Osteocyte (in vitro differentiated cells): ENCODE measurements at places on chromosomes 4 and X. TPM values are rescaled to one million over a fixed set of nuclear protein-coding genes. Genes with fewer than 3 reads are reported as not detected.

- peaks cover 5% of the 10 kb centered on the region for H3K4me1 ChIP-seq
- H3K4me3 ChIP-seq = peak overlapping the region; percentile 76
- H3K36me3 ChIP-seq = no peaks in the 10 kb centered on the region
- no peak overlapping the region for H3K27ac ChIP-seq
- peaks cover 72% of the 10 kb centered on the region for H3K27me3 ChIP-seq
Observed at GRCh38 chr4:121765368-121765705, 373 bp upstream of the SMIM43 start.

DNA sequence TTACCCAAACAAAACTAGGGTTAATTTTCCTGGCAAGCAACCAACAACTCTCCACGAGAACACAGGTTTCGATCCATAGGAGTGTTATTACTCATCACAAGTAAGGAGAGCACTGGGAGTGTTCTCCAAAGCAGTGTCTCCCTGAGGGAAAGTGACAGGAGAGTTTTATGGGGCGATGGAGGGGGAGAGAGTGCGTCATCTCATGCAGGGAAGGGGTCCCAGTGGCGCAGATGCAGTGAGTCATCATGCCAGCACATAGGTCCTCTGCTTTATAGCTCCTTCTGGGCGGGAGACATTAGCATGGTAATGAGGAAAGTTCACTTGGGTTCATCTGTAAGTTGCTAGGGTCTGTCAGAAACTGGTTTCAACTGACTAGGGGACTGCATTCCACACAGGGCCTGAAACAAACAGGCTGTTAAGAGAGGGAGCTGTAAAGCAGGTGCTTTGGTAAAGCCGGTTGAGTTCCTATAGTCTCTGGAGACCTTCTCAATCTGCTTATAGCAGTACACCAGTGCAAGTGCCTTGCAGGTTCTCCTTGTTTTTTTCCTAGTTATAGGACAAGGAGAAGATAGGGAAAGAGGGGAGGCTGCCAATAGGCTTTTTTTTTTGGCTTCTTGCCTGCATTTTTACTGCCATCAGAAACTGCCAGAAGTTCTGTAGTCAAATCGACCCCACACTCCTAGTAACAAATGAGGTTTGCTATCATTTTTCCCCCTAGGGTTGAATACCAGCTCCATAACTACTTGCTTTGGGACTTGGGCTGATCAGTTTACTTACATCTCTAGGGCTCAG, 12.8 kb upstream of the BOD1L1 start:
- no peak for DNase-seq
- no peak overlapping the region for H3K27ac ChIP-seq
- peaks cover 57% of the 10 kb centered on the region for H3K27me3 ChIP-seq
- H3K4me1 ChIP-seq = peaks cover 15% of the 10 kb centered on the region

DNA sequence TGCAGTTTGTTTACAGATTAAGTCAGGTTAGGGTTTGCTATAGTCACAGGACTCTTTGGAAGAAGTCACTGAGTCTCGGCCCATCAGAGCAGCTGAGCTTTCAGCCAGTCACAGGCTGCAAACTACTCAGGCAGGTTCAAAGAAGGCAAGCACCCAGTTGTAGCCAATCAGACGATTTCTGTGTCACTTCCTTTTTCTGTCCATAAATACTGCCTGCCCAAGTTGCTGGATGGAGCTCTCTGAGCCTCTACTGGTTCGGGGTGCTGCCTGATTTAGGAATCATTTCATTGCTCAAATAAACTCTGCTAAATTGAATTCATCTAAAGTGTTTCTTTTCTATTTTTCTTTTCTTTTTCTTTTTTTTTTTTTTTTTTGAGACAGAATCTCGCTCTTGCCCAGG, 7.3 kb upstream of the SH3BP2 start:
- H3K4me1 ChIP-seq = peaks cover 8% of the 10 kb centered on the region
- H3K27ac ChIP-seq = no peak overlapping the region
- H3K36me3 ChIP-seq = peaks cover 6% of the 10 kb centered on the region
- peaks cover 20% of the 10 kb centered on the region for H3K27me3 ChIP-seq
- no peak for DNase-seq
- H3K4me3 ChIP-seq = no peak overlapping the region

GRCh38 chr4:22764183-22764582, 71.4 kb downstream of the GBA3 start:
- no peaks in the 10 kb centered on the region for H3K4me1 ChIP-seq
- H3K27ac ChIP-seq = no peak overlapping the region
- no peak for DNase-seq
- H3K27me3 ChIP-seq = peaks cover 27% of the 10 kb centered on the region
- H3K36me3 ChIP-seq = no peaks in the 10 kb centered on the region
- no peak overlapping the region for H3K4me3 ChIP-seq

GRCh38 chr4:36872679-36873078, 371.9 kb upstream of the NWD2 start:
- DNase-seq = no peak
- H3K4me3 ChIP-seq = no peak overlapping the region
- no peaks in the 10 kb centered on the region for H3K4me1 ChIP-seq
- H3K27ac ChIP-seq = no peak overlapping the region
- H3K36me3 ChIP-seq = no peaks in the 10 kb centered on the region

The AMTN gene
- total RNA-seq = not detected in 2 replicates

GRCh38 chrX:129115104-129115503, 408.2 kb downstream of the SMARCA1 start:
- no peak overlapping the region for H3K4me3 ChIP-seq
- no peaks in the 10 kb centered on the region for H3K36me3 ChIP-seq
- H3K27ac ChIP-seq = no peak overlapping the region
- H3K4me1 ChIP-seq = no peaks in the 10 kb centered on the region
- DNase-seq = no peak

The CLTRN gene
- total RNA-seq = not detected in 2 replicates

The CLCN4 gene
- 2.3 and 3.7 TPM in 2 replicates for total RNA-seq

GRCh38 chrX:68748030-68748429, 80.8 kb upstream of the EFNB1 start:
- H3K27me3 ChIP-seq = no peaks in the 10 kb centered on the region
- DNase-seq = peak; percentile 64
- no peaks in the 10 kb centered on the region for H3K4me1 ChIP-seq
- no peaks in the 10 kb centered on the region for H3K36me3 ChIP-seq
- H3K27ac ChIP-seq = no peak overlapping the region

- no peaks in the 10 kb centered on the region for H3K36me3 ChIP-seq
- H3K27me3 ChIP-seq = no peaks in the 10 kb centered on the region
- no peak overlapping the region for H3K4me3 ChIP-seq
- peaks cover 3% of the 10 kb centered on the region for H3K4me1 ChIP-seq
- H3K27ac ChIP-seq = no peak overlapping the region
Observed at GRCh38 chrX:26670521-26670920, 454.6 kb downstream of the MAGEB5 start.

DNA sequence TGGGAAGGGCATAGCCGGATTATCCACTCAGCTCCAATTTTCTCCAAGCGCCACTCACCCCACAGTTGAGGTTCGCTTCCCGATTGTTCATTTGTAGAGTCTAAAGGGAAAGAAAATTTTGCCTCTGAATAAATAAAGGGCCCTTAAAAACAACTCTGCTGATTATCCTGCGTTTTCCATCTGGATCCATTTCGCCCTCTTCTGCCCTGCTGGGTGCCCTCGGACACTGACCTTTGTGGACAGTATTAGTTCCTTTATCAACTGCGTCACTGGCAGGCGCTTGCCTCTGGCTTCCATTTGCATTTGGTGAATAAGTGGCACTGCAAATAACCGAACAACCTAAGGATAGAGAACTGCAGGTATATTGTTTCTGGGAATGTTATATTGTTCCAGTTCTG, 10.1 kb downstream of the GSX2 start:
- no peak for DNase-seq
- H3K4me3 ChIP-seq = no peak overlapping the region
- H3K36me3 ChIP-seq = no peaks in the 10 kb centered on the region

The ENPEP gene
- total RNA-seq = 0.47 and 0.94 TPM in 2 replicates

The STPG2 gene
- not detected in 2 replicates for total RNA-seq

DNA sequence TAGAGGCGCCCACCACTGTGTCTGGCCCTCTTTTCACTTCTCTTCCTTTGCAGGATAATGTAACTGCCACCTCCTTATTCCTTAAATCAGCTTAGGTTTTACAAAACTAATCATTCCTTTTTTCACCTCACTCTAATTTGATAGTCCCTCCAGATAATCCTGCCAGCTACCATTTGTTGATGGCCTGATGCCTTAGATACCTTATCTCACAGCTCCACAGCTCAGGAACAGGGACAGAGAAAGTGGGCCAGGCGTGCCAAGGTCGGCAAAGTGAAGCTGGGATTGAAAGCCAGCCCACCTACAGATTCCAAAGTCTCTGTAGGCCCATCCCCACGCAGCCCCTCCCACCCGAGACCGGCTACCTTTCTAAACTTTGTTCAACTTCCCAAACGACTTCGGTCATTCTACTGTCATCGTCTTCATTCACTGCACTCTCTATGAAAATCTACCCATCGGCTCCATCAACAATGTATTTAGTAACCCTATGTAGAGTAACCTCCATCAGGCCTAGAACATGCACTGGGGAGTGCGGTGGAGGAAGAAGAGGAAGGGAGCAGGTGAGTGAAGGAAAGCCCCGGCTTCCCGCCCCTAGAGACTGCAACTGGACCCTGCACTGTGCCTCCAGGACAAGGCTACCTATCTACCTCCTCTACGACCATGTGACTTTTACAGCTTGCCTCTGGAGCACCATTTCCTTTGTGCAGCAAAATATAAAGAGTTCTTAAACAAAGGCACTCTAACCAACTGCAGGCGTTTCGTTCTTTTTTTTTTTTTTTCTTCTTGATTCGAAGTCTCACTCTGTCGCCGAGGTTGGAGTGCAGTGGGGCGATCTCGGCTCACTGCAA, 1.5 kb downstream of the CASP6 start:
- peaks cover 25% of the 10 kb centered on the region for H3K4me1 ChIP-seq
- no peak for DNase-seq
- peaks cover 10% of the 10 kb centered on the region for H3K36me3 ChIP-seq
- peak overlapping the region; percentile 95 for H3K4me3 ChIP-seq
- peak overlapping the region; percentile 96 for H3K27ac ChIP-seq

- H3K36me3 ChIP-seq = no peaks in the 10 kb centered on the region
- no peak overlapping the region for H3K27ac ChIP-seq
- H3K27me3 ChIP-seq = peaks cover 2% of the 10 kb centered on the region
- H3K4me3 ChIP-seq = no peak overlapping the region
Observed at GRCh38 chr4:149055624-149056023, 613.4 kb upstream of the NR3C2 start.

DNA sequence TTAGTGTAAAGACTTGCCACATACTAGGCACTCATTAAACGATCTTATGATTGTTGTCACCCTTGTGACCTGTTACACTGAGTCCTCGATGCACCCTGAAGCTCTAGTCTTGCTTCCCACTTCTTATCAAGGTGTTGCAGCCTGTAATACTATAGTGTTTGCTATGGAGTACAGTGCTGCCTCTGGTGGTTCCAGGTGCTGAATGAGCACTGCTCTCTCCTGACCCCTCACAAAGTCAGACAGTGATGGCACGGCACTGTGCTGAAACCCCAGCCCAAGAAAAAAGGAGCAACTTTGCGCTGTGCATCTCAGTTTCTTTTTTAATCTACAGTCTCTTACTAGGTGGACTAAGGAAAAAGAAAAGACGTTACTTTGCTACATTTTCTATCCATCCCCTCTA, 106.3 kb downstream of the GC start:
- no peak overlapping the region for H3K4me3 ChIP-seq
- DNase-seq = no peak
- no peaks in the 10 kb centered on the region for H3K36me3 ChIP-seq
- H3K4me1 ChIP-seq = peaks cover 10% of the 10 kb centered on the region
- H3K27me3 ChIP-seq = peaks cover 12% of the 10 kb centered on the region

- H3K4me3 ChIP-seq = peak overlapping the region; percentile 80
- H3K27ac ChIP-seq = peak overlapping the region; percentile 58
- no peaks in the 10 kb centered on the region for H3K27me3 ChIP-seq
- peaks cover 26% of the 10 kb centered on the region for H3K4me1 ChIP-seq
- no peaks in the 10 kb centered on the region for H3K36me3 ChIP-seq
Observed at GRCh38 chrX:46575586-46575985, 2.0 kb downstream of the CHST7 start.

DNA sequence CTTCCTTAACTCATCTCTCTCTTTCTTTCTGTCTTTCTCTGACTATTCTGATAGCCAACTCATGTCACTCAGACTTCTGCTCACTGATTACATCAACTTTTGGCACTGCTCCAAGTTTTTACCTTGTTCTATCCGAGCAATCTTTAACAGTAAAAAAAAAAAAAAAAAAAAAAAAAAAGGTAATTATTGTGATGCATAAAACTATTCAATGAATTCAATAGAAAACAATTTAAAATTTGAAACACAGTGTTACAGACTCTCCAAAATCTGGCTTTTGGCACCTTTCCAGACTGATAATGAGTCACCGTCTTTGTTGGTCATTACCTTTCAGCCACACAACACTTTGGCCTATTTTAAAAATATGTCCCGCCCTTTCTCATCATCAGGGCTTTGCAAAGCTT, 229.5 kb downstream of the GALNTL6 start:
- DNase-seq = no peak
- H3K27me3 ChIP-seq = no peaks in the 10 kb centered on the region
- no peak overlapping the region for H3K4me3 ChIP-seq
- H3K4me1 ChIP-seq = no peaks in the 10 kb centered on the region
- no peak overlapping the region for H3K27ac ChIP-seq

DNA sequence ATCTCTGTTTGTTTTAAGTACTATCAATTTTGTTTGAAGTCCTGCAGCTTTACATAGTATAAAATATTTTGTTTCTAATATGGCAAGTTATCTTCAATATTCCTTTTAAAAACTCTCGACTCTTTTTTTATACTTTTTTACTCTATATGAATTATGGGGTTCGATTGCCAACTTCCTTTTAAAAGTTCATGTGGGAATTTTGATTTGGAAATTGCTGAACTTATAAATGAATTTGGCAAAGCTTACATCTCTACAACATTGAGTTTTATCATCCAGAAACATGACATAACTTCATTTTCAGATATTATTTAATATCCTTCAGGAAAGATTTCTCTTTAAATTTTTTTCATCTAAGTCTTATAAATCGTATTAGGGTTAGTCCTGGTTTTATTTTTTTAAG, 60.8 kb downstream of the ASB9 start:
- no peak for DNase-seq
- H3K4me3 ChIP-seq = no peak overlapping the region
- no peaks in the 10 kb centered on the region for H3K4me1 ChIP-seq

GRCh38 chrX:30637874-30638815, 15.1 kb upstream of the GK start:
- H3K4me1 ChIP-seq = no peaks in the 10 kb centered on the region
- DNase-seq = no peak
- H3K36me3 ChIP-seq = no peaks in the 10 kb centered on the region
- no peak overlapping the region for H3K27ac ChIP-seq
- H3K27me3 ChIP-seq = no peaks in the 10 kb centered on the region

DNA sequence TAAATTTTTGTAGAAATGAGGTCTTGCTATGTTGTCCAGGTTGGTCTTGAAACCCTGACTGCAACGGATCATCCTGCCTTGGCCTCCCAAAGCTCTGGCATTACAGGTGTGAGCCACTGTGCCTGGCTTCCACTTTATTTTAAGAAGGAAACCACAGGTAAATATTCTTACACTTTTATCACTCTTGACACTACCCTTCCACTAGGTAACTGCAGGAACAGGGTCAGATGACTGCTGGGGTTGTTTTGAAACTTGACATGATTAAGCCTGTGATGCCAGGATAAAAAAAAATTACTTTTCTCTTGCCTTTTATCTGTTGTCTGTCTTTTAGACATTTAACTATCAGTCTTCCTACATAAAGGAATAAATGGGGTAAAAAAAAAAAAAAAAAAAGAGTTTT, 43.5 kb downstream of the COQ2 start:
- H3K4me3 ChIP-seq = no peak overlapping the region
- no peaks in the 10 kb centered on the region for H3K36me3 ChIP-seq
- no peak overlapping the region for H3K27ac ChIP-seq
- H3K4me1 ChIP-seq = no peaks in the 10 kb centered on the region
- no peaks in the 10 kb centered on the region for H3K27me3 ChIP-seq
- no peak for DNase-seq
